ENCODE measurements at places on chromosomes 3 and 15.

- DNase-seq = no peak
Measured at GRCh38 chr3:120497336-120497735, 46.5 kb upstream of the FSTL1 start.

GRCh38 chr15:85636351-85636750 lies 158.4 kb downstream of the KLHL25 start:
- no peak for DNase-seq

- no peak for DNase-seq
Measured at GRCh38 chr3:13588993-13589392, 40.1 kb downstream of the FBLN2 start.

DNA sequence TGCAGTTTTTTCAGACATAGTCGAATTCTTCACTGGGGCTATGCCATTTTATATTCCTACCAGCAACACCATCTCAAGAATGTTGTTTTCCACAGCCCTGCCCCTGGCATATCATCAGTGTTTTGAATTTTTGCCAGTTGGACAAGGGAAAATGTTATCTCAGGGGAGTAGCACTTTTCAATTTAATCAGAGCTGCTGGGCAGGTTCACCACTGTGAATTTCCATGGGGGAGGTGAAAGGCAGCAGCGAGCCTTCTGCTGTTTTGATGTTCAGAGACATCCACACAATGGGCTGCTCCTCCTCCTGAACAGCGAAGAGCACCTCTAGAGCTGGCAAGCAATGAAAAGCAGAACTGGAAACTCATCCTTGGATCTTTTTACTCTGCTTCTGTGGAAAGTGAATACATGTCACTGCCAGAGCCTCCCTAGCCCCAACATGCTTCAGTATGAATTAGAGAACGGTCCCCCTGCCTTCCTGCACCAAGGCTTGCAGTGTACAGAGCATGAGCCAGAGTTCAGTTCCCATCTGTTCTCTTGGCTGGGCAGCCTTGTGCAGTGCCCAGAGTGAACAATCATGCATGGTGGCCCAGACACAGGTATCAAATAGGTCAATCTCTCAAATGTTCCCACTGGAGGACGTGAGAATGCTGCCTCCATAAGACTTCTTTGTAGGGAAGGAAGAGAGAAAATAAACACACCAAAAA lies 56.1 kb upstream of the RAD18 start:
- DNase-seq = no peak

DNA sequence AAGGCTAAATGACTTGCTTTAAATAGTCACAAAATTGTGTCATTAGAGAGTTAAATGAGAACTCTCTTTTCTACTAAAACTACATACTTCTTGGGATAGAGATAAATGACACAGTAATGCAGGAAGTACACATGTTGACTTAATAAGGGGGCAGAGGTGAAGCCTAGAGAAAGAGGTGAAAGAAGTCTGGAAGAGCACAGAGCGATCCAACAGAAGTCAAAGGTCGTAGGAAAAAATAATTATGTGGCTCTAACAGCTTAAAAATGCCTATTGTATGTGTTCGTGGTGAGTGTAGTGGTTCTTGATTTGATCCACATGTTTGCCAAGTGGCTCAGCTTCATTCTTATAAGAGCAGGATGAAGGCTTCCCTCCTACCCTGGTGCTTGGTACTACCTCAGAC lies 61.7 kb downstream of the TMEM212 start:
- no peak for DNase-seq

DNA sequence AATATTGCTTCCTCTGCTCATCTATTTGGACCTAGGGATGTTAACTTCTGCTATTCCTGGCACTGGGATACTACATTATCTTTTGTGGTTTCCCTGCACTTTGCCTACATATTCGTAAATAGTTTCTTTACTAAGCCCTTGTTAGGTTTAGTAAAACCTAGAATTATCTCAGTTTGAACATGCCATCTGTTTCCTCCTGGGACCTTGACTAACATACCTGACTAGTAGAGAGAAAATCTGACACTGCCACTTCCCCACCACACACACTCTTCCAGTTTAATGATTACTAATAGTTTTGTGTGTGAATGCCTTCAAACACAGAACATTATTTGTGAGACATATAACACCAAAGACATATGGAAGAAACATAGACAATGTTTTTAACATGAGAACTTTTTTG lies 28.2 kb upstream of the SOX2 start:
- DNase-seq = no peak

- DNase-seq = no peak
Measured at GRCh38 chr15:65990298-65990981, 121.1 kb downstream of the RAB11A start.

Data from T-helper 2 cell (primary cell).